ENCODE measurements at places on chromosomes 2 and 18.

- no peak overlapping the region for H3K4me3 ChIP-seq
- no peak for DNase-seq
- H3K36me3 ChIP-seq: no peaks in the 10 kb centered on the region
- H3K27me3 ChIP-seq: no peaks in the 10 kb centered on the region
- no peak overlapping the region for H3K27ac ChIP-seq
- H3K4me1 ChIP-seq: no peaks in the 10 kb centered on the region
Measured at GRCh38 chr2:167013227-167013626, 124.9 kb downstream of the XIRP2 start.

GRCh38 chr2:145687442-145688134 lies 1167.7 kb upstream of the ZEB2 start:
- no peaks in the 10 kb centered on the region for H3K27me3 ChIP-seq
- H3K4me3 ChIP-seq: no peak overlapping the region
- no peak overlapping the region for H3K27ac ChIP-seq

DNA sequence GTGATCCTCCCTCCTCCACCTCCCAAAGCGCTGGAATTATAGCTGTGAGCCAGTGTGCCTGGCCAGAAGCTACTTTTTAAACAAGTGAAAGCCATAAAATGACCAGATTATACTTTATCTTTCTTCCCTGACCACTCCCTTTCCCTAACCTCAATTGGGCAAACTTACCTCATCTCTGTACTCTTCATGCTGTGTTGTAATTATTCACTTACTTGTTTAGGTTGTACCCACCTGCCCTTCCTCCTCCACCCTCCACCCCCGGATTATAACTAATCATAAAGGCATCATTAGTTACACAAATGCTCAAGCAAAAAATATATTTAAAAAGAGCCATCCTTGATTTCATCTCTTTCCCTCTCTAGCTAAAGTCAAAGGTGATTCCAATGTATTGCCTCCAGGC lies 279.9 kb downstream of the SETBP1 start:
- no peak overlapping the region for H3K27ac ChIP-seq
- H3K4me1 ChIP-seq: no peaks in the 10 kb centered on the region
- H3K4me3 ChIP-seq: no peak overlapping the region
- no peaks in the 10 kb centered on the region for H3K27me3 ChIP-seq
- no peaks in the 10 kb centered on the region for H3K36me3 ChIP-seq
- DNase-seq: no peak

- H3K36me3 ChIP-seq: no peaks in the 10 kb centered on the region
- no peak overlapping the region for H3K4me3 ChIP-seq
- H3K4me1 ChIP-seq: no peaks in the 10 kb centered on the region
- no peaks in the 10 kb centered on the region for H3K27me3 ChIP-seq
- H3K27ac ChIP-seq: peak overlapping the region; percentile 62
- DNase-seq: peak; percentile 62
Measured at GRCh38 chr2:201383136-201383535, 26.0 kb upstream of the FLACC1 start.

- H3K27ac ChIP-seq: no peak overlapping the region
- DNase-seq: no peak
- peaks cover 7% of the 10 kb centered on the region for H3K4me1 ChIP-seq
Measured at GRCh38 chr2:207252979-207253645, 87.4 kb upstream of the KLF7 start.

GRCh38 chr18:50117863-50118262 lies 77.1 kb downstream of the MYO5B start:
- H3K27ac ChIP-seq: no peak overlapping the region
- DNase-seq: no peak
- no peak overlapping the region for H3K4me3 ChIP-seq

DNA sequence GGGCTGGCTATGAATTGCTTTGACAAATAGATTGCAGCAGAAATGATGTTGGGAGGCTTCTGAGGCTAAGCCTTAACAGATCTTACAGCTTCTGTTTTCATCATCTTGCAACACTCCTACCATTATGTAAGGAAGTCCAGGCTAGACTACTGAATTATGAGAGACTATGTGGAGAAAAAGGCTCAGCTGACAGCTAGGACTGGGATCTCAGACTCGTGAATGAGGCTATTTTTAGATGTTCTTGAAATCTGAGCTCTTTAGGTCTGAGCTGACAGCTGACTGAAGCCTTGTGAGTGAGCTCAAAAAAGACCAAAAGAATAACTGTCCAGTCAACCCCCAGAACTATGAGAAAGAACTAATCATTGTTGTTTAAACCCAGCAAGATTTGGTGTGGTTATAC lies 70.3 kb downstream of the VWC2L start:
- H3K4me1 ChIP-seq: no peaks in the 10 kb centered on the region
- H3K4me3 ChIP-seq: no peak overlapping the region
- H3K27me3 ChIP-seq: no peaks in the 10 kb centered on the region
- no peak for DNase-seq

DNA sequence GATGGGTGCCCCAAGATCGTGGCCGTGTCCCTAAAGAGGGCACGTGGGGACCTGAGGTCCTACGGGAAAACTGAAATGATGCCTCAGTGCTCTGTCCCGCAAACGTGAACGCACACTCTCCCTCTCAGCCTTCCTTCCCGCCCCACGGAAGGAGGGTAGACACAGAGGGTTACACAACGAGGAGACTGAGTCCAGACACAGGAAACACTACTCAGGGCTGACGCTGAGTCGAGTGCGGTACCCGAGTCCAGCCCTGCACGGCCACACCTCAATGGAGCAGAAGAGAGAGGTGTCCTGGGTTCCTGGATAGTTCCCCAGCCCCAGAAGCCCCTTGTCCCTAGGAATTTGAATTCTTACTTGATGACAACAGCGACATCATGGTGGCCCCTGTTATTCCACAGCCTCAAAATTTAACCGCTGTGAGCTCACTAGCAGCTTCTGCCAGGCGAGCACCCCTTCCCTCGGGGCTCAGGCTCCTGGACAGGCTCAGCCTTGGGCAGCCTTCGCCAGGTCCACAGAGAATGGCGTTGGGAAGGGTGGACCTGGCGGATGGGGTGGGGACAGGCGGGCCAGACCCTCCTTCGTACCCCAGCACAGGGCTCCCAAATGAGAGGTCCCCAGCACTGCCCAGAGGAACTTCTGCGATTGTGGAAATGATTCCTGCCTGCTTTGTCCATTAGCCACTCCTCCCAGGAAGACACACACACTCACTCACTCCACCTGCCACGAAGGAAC lies 980 bp upstream of the RNPEPL1 start:
- H3K4me3 ChIP-seq: peak overlapping the region; percentile 59
- H3K4me1 ChIP-seq: no peaks in the 10 kb centered on the region
- no peaks in the 10 kb centered on the region for H3K27me3 ChIP-seq
- peak overlapping the region; percentile 92 for H3K27ac ChIP-seq

DNA sequence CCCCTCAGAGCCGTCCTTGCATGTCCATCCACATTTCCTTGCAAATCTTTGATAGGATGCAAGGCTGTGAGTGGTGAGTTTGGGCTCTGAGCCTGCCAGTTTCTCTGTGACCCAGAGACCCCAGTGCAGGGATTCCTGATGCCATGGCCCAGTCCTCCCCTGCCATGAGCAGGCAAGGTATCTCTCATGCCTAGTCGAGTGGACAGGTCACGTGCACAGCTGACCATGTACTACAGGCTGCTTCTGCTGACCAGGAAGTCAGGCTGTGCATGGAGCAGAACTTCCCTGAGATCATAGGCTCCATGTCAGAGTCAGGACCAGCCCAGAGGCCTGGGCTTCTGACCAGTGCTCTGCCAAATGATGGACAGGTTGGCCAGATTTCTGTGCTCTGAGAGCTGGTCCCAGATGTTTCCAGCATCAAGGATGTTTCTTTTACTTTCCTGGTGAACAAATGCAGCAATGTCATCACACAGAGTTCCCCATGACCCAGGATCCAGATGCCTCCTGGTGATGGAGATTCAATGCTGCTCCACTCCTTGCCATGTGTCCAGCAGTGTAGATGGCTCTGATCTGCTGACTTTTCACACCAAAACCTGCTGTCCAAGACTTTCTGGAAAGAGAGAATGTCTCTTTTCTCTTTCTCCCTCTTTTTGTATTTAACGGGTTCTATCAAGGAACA lies 321.6 kb upstream of the HS6ST1 start:
- DNase-seq: peak; percentile 26
- H3K27ac ChIP-seq: no peak overlapping the region
- no peaks in the 10 kb centered on the region for H3K4me1 ChIP-seq
- no peaks in the 10 kb centered on the region for H3K36me3 ChIP-seq

DNA sequence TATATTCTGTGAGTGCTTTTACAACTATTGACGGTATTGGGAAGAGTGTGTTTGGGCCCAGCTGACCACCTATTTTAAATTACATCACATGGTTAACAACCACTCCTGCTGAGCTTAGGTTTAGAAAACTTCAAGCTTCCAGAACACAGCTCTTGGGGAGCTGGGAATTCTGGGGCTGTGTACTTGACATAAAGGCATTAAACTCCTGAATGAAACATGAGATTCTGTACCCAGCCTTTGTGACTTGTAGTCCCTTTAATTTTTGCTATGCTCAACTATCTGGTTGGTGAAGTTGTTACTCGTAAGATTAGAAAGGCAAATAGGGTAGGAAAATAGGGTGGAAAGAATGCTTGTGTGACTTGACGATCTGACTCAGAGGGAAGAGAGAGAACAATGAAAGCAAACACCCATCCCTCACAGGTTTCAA lies 66.9 kb downstream of the LTBP1 start:
- DNase-seq: no peak
- H3K36me3 ChIP-seq: no peaks in the 10 kb centered on the region
- H3K4me3 ChIP-seq: no peak overlapping the region
- no peak overlapping the region for H3K27ac ChIP-seq
- no peaks in the 10 kb centered on the region for H3K27me3 ChIP-seq
- H3K4me1 ChIP-seq: no peaks in the 10 kb centered on the region

- H3K4me1 ChIP-seq: no peaks in the 10 kb centered on the region
- no peak for DNase-seq
- no peaks in the 10 kb centered on the region for H3K36me3 ChIP-seq
- H3K4me3 ChIP-seq: no peak overlapping the region
Measured at GRCh38 chr18:3578621-3579020, 128.6 kb downstream of the TGIF1 start.

- H3K27ac ChIP-seq: no peak overlapping the region
- no peaks in the 10 kb centered on the region for H3K27me3 ChIP-seq
- H3K4me1 ChIP-seq: no peaks in the 10 kb centered on the region
- DNase-seq: no peak
- no peak overlapping the region for H3K4me3 ChIP-seq
Measured at GRCh38 chr2:180202467-180202951, 195.4 kb upstream of the CWC22 start.

DNA sequence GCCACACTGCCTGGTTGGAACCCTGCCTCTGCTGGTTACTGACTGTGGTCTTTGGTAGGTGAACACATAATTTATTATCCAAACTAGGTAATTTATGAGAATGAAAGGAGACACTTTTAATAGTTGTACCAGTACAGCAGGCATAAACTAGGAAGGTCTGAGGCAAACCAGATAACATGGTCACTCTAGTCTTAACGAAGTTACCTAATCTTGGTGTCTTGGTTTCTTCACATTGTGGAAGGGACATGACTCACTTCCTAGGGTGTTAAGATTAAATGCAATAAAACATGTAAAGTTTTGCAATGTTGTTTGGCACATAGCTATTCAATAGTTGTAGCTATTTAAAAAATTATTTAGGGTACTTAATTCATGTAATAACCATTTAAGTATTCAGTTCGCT lies 23.3 kb downstream of the SPTBN1 start:
- no peak for DNase-seq
- H3K27ac ChIP-seq: no peak overlapping the region
- H3K4me3 ChIP-seq: no peak overlapping the region
- H3K36me3 ChIP-seq: no peaks in the 10 kb centered on the region
- no peaks in the 10 kb centered on the region for H3K4me1 ChIP-seq

DNA sequence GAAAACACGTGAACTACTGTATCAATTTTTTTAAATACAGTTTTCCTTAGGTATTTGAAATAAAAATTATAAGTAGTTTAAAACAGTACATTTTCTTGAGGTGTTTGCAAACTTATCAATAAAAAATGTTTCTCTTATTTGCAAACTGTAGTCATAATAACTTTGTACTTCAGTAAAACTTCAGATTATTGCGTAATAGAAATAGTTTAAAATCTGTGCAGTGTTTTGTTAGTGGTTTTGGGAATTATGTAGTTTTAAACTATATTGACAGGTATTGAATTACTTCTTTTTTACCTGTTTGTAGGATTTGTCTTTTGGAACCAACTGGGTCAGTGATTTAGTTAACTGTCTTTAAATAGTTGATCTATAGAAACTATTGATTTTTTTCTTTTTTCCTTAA lies 7.3 kb downstream of the NAPG start:
- DNase-seq: no peak
- H3K36me3 ChIP-seq: no peaks in the 10 kb centered on the region
- H3K4me1 ChIP-seq: peaks cover 2% of the 10 kb centered on the region
- no peaks in the 10 kb centered on the region for H3K27me3 ChIP-seq

- no peaks in the 10 kb centered on the region for H3K4me1 ChIP-seq
- H3K36me3 ChIP-seq: no peaks in the 10 kb centered on the region
- H3K4me3 ChIP-seq: no peak overlapping the region
- H3K27ac ChIP-seq: no peak overlapping the region
Measured at GRCh38 chr2:38497670-38498037, 105.1 kb downstream of the HNRNPLL start.

DNA sequence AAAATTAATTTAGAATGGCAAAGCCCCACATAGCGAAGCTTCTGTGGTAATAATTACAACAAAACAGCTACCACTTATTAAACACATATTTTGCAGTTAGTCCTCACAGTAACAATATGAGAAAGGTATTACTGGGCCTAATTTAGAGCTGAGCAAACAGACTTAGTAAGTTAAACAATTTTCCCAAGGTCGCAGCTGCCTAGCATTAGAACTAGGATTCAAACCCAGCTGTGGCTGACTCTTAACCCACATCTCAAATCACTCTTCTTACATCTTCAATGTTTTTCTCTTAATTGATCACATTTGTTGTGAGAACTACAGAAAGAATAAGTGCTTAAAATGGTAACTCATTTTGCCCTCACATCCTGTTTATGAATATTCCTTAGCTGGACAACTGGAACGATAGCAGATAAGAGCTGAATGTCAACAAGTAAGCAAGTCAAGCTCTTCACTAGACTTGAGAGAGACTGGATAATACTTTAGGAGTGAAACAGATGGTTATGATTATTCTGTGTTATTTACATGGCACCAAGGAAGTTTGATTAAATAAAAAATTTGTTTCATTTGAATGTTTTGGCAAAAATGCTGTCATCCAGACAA lies 59.4 kb upstream of the TMEM17 start:
- H3K27ac ChIP-seq: no peak overlapping the region
- no peak for DNase-seq
- H3K36me3 ChIP-seq: no peaks in the 10 kb centered on the region
- no peak overlapping the region for H3K4me3 ChIP-seq
- H3K27me3 ChIP-seq: no peaks in the 10 kb centered on the region
